Activated CD8-positive, alpha-beta memory T cell treated with anti-CD3 and anti-CD28 coated beads for 1 hour (primary cell): ENCODE measurements at places on chromosomes 2 and 18.

GRCh38 chr18:39555496-39555895 lies 1989.9 kb upstream of the CELF4 start:
- DNase-seq, result no peak

DNA sequence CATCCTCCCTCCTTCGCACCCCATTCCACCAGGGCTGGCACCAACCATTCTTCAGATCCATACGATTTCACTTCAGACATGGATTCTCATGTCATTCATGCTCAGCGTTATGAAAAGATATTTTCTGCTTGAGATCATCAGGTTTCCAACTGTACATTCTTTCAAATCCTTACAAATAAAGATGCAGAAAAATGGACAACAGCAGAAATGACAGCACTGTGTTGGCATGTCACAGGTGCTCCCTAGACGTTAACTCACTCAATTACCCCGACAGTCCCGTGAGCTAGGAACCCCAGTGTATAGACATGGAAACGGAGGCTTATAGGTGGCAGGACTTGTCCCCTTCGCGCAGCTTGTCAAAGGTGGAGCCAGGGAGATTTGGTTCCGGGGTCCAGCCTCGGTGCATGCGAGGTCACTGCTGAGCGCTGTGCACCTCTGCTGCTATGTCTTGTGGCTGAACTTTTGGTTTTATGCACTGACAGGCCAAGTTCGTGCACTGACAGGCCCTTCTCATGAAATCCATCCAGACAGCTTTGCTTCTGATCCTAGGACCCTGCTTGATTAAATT lies 17.7 kb downstream of the FHL2 start:
- no peak for DNase-seq

DNA sequence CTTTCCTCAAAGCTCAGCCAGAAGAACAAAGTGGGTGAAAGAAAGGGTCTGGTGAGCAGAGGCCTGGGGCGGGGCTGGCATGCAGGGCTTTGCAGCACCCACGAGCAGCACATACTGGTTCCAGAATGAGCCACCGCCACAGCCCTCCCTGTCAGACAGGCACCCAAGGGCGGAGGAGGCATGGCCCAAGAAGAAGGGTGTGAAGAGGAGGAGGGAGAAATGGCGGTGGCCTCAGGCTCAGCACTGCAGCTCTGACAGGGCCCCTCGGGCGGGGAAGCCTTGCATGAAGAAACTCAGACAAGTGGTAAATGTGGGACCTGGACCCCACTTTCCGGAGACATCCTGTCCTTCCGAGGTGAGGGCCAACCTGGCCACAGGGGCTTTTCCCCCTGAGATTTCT lies 15.7 kb downstream of the FAM228A start:
- DNase-seq, result no peak

DNA sequence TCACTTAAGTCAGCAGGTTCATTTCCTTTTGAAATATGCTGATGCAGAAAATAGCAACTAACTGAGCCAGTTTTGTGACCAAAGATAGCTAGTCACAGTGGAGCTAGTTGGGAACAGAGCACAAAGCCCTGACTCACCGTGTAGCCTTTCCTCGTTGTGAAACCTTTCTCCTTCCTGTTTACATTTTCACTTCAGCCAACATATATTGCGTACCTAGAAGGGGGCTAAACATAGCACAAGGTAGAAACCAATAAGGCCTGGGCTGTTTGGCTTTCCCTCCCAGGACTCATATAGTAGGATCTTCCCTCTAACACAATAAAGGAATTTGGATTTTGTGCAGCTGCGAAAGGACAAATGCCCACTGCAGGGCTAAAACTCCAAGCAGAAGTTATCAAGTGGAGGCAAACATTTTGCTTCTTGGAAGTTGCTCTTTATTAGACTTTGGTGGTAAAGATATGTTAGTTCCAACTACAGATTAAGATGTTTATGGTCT lies 24.5 kb upstream of the LPIN2 start:
- DNase-seq, result no peak

- DNase-seq, result no peak
These were observed 24.0 kb upstream of the SULT1C3 start for GRCh38 chr2:108215794-108216211.

- DNase-seq, result no peak
These were observed 161.6 kb upstream of the CAPN13 start for GRCh38 chr2:30968660-30969397.

- no peak for DNase-seq
These were observed 106.8 kb downstream of the DNAH7 start for GRCh38 chr2:195961873-195962272.

- no peak for DNase-seq
These were observed 419.6 kb downstream of the DLGAP1 start for GRCh38 chr18:4035521-4035920.

DNA sequence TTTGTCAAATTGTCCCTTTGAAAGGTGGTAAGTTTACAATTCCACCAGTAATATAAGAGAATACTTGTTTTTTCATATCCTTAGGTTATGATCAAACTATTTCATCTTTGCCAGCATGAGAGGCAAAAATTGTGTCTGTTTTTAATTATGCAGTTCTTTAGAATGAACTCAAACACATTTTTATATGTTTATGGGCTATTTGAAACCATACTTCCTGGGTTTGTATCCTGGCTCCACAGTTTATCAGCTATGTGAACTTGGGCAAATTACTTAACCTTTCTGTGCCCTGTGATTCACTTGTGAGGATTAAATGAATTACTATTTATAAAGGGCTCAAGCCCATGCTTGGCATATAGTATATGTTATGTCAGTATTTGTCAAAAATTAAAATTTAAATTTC lies 109.4 kb downstream of the TANC1 start:
- DNase-seq, result no peak

DNA sequence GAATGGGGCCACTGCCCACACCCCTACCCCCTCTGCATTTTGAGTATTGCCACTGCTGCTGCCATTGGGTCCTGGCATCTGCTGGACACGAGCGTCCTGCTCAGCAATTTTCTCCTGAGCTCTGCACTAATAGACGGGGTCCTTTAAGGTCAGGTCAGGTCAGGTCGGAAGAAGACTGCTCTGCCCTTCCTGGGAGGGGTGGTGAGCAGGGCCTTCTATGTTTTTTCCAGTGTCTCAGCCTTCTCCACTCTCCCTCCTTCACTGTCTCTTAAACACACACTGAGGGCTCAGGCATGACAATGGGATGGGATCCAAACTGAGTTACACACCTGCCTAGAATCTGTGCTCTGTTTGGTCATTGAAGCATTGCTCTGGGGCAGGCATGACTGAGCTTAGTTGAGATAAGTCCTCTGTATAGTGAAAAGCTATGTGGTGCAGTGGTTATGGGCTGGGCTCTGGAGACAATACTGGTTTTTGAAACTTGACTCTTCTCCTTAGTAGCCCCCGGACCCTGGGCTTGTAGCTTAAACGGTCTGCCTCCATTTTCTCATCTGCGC lies 10.6 kb downstream of the MYO1B start:
- DNase-seq, result no peak

- DNase-seq, result no peak
These were observed 8.1 kb downstream of the ACKR3 start for GRCh38 chr2:236577481-236578410.
